Femur (tissue), 1 donor: ENCODE measurements at places on chromosomes 6 and 20.
A peak's percentile ranks its signal among the peaks of the same experiment; 100 is the strongest.

DNA sequence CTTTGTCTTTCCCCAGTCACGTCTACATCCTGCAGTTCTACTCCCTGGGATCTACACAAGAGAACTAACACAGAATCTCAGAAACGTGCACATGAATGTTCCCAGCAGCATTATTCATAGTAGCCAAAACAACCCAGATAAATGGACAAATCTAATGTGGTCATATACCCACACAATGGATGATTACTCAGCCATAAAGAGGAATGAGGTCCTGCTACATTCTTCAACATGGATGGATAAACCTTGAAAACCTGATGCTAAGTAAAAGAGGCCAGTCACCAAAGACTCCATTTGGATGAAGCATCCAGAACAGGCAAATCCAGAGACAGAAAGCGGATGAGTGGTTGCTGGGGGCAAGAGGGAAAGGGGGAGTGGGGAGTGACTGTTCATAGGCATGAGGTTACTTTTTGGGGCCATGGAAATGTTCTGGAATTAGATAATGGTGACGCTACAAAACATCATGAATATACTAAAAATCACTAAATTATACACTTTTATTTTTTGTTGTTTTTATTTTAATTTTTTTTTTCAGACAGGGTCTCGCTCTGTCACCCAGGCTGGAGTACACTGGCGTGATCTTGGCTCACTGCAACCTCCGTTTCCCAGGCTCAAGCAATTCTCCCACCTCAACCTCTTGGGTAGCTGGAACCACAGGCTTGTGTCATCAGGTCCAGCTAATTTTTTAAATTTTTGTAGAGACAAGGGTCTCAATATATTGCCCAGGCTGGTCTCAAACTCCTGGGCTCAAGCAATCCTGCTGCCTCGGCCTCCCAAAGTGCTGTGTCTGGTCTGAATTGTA, 50.8 kb upstream of the DSN1 start:
- DNase-seq, result no peak

DNA sequence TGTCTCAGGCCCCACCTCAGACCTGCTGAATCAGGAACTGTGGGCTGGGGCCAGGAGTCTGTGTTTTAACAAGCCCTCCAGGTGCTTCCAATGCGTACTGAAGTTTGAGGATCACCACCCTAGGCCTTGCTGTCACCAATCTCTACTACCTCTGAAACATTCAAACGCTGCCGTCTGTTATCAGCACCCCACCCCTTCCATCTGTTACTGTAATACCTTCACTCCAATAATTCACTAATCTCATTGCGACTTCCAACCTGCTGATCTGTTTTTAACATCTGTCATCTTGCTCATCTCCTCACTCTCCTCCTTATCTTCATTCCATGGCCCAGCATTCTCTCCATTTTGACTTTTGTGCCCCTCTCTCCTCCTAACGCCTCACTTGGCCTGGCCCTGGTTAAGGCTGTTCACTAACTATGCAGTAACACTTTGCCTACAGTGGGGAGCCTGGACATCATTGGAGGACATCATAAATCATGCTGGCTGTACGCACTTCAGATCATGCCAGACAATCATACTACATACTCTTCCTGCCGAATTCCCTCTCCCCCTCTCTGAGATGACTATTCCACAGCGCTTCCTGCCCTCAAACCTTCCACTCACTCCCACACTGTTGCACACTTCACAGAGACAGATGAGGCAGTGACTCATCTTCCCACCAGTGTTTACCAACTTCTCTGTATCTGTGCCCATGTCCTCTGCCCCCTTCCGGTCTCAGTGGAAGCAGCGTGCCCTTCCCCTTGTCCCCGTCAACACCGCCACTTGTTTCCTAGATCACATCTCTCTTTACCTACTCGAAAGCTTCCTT, 3.0 kb upstream of the GUCA1B start:
- no peak for DNase-seq

GRCh38 chr20:57413986-57414385, 22.8 kb downstream of the RBM38 start:
- DNase-seq, result no peak

DNA sequence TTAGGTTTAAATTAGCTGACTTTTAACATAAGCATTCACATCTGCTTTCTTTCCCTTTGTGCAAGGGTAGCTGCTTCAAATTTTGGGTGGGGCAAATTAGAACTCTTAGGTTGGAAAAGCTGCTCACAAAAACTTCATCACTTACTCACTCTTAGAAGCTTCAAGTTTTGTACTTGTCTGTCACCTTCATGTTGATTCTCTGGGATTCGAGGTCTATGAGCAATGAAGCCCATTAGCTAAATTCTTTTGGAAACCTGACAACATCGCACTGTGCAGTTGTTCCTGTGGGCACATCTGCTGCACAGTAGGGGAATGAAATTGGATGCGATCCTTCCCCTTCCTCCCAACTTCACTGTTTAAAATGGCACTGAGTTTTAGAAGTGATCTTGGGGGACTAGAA, 156.1 kb downstream of the UBE3D start:
- no peak for DNase-seq

GRCh38 chr20:54284928-54285704, 77.2 kb downstream of the PFDN4 start:
- no peak for DNase-seq

- DNase-seq, result no peak
Observed at GRCh38 chr6:104680539-104680938, 179.2 kb downstream of the HACE1 start.

- DNase-seq, result peak; percentile 76
Observed at GRCh38 chr20:17504898-17505635, 26.1 kb downstream of the BFSP1 start.

GRCh38 chr6:36025932-36026327, 1.5 kb upstream of the SLC26A8 start:
- no peak for DNase-seq

GRCh38 chr6:18978337-18979128, 591.4 kb downstream of the RNF144B start:
- peak; percentile 38 for DNase-seq

- DNase-seq, result peak; percentile 48
Observed at GRCh38 chr20:36145877-36146707, 8.4 kb upstream of the EPB41L1 start.

DNA sequence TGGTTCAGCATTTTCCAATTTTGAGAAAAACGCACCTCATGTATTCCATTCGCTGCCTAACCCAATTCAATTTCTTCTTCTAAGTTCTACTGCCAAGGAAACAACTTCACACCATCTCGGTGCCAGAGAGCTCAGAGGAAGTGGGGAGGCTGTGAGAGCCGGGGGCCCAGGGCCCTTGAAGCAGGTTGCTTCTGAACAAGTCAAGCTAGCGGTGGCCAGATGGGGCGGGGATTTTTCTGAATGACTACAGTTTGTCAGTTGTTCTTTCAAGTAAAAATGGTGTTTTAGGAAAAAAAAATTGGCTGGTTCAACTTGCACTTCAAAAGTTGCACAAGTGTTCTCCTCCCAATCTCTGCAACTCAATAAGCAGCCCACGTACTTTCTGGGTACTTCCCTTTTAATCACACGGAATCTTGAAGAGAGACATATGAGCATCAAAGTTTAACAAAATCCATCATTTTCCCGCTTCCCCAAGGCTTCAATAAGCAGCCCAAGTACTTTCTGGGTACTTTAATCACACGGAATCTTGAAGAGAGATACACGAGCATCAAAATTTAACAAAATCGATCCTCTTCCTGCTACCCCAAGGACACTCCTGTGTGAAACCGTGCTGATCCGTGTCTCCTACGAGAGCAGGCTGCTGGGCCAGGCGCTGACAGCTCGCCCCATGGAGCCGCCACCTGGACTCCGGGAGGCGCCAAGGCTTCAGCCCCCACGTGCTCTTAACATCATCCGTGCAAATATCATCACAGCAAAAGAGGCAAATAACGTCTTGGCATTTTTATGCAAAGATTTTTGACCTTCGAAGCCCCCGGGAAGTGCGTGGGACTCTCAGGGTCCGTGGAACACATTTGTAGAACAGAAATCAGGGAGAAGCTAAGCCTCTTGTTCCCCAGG, 186.7 kb upstream of the PDE10A start:
- DNase-seq, result peak; percentile 60

GRCh38 chr6:168240160-168240559, 79.4 kb downstream of the DACT2 start:
- DNase-seq, result no peak

DNA sequence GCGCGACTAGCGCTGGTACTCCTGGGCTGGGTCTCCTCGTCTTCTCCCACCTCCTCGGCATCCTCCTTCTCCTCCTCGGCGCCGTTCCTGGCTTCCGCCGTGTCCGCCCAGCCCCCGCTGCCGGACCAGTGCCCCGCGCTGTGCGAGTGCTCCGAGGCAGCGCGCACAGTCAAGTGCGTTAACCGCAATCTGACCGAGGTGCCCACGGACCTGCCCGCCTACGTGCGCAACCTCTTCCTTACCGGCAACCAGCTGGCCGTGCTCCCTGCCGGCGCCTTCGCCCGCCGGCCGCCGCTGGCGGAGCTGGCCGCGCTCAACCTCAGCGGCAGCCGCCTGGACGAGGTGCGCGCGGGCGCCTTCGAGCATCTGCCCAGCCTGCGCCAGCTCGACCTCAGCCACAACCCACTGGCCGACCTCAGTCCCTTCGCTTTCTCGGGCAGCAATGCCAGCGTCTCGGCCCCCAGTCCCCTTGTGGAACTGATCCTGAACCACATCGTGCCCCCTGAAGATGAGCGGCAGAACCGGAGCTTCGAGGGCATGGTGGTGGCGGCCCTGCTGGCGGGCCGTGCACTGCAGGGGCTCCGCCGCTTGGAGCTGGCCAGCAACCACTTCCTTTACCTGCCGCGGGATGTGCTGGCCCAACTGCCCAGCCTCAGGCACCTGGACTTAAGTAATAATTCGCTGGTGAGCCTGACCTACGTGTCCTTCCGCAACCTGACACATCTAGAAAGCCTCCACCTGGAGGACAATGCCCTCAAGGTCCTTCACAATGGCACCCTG, 1.6 kb downstream of the TPBG start:
- peak; percentile 47 for DNase-seq

DNA sequence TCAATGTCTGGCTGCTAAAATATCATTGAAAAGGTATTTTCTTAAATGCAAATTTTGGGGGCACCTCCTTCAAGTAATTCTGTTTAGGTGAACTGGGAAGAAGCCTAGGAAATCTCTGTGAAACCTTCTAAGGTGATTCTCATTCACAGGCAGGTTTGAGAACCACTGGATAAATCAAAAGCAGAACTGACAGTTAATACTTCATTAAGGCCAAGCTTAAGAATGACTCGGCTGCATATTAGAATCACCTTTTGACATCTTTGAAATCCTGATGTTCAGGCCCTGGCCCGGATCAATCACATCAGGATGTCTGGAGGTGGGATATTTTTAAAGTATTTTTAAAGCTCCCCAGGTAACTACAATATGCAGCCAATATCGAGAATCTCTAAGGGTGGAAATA, 50.6 kb downstream of the FKBP1C start:
- no peak for DNase-seq

GRCh38 chr6:9481292-9482029, 933.4 kb downstream of the TFAP2A start:
- no peak for DNase-seq

DNA sequence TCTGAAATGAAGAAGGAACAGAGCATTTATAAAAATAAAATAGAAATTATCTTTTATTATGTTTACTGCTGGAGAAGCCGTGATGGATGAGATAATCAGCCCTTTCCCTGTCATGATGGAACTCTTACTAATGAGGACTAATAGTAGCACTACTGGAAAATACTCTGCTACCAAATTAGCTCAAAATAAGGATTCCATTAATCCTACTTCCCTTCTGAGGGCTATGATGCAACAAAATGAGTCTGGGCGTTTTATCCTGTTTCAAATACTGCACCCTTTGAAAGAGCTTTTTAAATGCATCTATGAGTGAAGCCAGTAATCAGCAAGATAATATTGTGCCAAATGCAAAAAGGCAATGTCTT, 59.3 kb upstream of the CARMIL1 start:
- no peak for DNase-seq

- DNase-seq, result no peak
Observed at GRCh38 chr6:48664826-48665225, 553.8 kb upstream of the PTCHD4 start.

- DNase-seq, result no peak
Observed at GRCh38 chr20:53980031-53980465, 90.3 kb downstream of the BCAS1 start.

DNA sequence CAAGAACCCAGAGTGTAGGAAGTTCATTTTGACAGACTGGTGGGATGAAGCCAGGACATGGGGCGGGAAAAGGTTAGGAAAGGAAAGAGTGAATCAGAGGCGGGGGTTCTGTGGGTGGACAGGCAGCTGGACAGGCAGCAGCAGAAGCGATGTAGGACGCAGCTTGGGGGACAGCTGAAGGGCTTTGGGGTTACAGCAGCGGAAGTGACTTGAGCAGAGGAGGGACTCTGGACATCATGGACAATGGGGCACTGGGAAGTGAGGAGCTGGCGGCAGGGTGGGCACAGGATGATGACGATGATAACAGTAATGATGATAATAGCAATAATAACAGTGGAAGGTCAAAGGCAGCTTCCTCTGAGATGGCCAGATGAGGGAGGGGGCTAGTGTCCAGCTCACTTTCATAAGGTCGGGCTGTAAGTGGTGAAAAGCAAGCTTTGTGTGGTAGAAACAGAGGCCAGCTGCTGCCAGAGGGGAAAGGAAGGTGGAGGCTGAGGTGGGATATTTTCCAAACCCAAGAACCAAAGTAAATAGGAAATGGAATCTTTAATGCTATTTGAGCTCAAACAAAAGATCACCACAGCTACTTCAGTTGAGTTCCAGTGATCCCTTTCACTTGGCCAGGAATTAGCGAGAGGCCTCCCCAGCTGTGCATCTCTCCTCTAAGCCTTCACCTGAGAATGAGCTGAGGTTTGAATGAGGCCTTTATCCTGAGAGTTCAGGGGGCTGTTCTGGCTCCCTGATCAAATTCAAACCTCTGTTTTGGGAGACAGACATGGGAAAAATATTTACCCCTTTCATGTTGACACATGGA, 433.5 kb downstream of the DHX35 start:
- DNase-seq, result peak; percentile 17
